Cortex of kidney (tissue), 1 donor: ENCODE measurements at places on chromosomes 7 and 10.

- no peak for DNase-seq
Observed at GRCh38 chr10:132166216-132166950, 20.4 kb upstream of the DPYSL4 start.

DNA sequence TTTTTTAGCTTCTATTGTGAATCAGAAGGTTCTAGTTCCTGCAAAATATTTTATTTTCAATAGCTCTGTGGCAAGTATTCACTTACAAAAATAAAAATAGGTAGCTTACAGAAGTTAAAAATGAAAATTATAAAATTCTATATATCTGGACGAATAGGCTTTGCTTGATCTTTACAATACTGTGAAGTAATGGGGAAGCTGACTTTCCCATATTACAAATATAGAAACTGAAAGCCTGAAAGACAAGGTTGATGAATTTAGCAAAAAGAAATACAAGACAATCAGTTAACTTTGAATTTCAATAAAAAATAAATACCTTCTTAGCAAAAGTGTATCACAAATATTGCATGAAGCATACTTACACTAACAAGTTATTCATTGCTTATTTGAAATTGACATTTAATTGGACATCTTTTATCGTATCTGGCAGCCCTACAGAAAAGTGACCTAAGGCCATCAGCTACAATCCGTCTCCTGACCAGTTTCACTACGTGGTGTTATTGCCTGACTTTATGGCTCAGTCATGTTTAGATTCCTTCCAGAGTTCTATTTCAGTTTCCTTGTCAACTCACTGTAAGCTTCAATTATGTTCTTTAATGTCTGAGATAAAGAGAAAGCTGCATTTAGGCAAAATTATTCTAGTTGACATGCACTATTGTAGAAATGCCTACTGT, 310.5 kb upstream of the HGF start:
- DNase-seq: no peak

DNA sequence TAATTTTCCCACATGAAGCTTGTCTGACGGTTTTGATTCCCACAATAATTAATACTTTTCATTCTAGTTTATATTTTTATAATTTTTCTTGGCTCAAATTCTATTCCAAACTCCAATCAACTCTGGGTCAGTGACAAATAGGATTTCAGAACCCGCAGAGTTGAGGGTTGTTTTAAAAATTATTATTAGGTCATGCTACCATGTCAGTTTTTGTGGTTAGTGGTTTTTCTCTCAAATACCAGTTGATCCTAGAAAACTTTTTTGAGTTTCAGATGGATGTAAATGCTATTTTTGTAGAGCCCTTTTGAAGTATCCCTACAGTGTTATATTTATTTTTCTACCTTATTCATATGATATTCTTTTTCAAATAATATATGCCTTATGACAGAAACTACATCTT, 237.4 kb downstream of the SEMA3D start:
- no peak for DNase-seq

- no peak for DNase-seq
Observed at GRCh38 chr10:118266098-118266748, 75.9 kb downstream of the FAM204A start.

DNA sequence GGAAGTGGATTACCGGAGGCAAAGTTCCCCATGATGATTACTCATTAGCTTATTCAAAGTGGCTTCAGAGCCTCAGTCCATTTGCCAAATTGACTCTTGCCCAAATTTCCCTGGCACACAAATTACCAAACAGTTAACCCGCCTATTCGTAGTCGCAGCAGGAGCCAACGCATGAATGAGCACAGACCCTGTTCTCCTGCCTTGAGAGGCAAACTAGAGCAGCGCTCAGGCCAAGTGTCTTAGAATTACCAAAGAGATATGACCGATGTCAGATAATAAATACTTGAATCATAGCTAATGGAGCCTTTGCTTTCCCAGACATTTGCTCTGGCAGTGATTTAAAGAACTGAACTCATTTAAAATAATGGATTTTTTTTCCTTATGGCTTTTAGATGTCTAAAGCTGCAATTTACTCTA, 64.9 kb downstream of the CTTNBP2 start:
- DNase-seq: no peak

DNA sequence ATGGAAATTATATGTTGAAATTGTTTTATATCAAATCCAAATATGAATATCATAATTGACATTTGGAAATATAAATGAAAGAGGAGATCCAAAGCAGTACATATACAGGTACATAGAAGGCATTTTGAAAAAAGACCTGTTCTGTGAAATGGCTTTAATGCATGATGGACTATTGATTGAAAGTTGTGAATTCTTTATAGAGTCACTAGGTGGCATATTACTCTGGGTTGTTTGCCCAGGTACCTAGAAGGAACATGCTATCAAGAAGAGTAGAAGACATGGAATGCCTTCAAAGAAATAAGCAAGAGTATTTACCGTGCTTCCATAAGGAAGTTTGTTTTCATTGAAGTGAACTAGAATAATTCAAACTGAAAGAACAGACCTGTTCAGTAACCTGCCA, 160.0 kb upstream of the ANK3 start:
- no peak for DNase-seq

DNA sequence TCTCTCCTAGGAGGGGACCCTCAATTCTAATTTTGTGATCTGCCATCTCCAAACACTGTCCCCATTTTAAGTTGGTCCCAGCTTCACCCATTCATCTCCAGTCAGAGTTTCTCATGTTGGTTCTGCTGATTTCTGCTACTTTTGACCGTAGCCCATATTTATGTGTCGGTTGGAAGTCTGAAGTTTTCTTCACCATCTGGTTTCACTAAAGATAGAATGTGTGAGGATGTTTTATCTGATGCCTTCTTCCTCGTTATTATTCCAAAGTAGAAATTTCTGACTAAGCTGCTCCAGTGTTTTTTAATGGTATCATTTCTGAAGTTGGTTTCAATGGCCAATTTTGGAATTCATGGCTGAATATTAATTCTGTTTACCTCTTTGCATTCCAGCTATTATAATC, 21.3 kb upstream of the IFIT2 start:
- DNase-seq: no peak

- DNase-seq: no peak
Observed at GRCh38 chr10:79056361-79056735, 12.4 kb upstream of the ZMIZ1 start.

GRCh38 chr10:25297466-25297865, 122.7 kb downstream of the GPR158 start:
- DNase-seq: no peak

- DNase-seq: no peak
Observed at GRCh38 chr7:101731502-101732084, 85.8 kb upstream of the CUX1 start.

GRCh38 chr7:157555313-157555712, 218.5 kb downstream of the DNAJB6 start:
- no peak for DNase-seq

GRCh38 chr10:127080317-127080716, 116.1 kb downstream of the INSYN2A start:
- DNase-seq: no peak

DNA sequence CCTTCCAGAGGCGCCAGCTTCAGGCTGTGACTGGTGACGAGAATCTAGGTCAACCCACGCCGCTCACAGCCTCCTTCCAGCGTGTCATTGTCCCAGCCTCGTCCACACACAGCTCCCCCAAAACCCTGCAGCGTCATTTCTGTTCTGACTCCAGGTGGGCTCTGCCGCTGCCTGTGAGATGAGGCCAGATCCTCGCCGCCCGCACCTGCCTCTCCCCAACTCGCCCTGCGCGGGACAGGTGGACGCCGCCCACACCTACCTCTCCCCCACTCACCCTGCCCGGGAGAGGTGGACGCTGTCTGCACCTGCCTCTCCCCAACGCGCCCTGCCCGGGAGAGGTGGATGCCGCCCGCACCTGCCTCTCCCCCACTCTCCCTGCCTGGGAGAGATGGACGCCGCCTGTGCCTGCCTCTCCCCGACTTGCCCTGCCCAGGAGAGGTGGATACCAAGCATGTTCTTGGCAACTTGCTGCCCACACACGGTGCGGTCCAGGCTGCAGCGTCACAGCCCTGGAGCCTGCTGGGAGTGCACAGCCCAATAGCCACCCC, 32.0 kb upstream of the CFAP46 start:
- no peak for DNase-seq

- DNase-seq: no peak
Observed at GRCh38 chr10:92880233-92880861, 32.0 kb downstream of the EXOC6 start.

DNA sequence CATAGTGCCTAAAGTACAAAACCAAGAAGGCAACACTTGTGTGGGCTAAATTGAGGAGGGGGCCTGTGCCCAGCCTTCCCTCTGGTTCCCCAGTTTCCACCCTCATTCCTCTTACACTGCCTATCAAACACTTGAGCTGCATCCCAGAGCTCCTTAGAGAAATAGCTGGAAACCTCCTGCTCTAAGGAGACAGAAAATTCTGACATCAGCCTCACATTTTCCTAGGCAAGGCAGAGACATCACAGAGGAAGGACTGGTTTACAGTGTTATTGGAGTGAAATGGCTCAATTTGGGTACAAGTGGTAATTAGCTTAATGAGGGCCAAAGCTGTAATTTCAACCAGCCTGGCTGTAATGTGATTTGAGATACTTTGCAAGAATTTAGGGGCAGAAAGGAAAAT, 192.3 kb upstream of the AOAH start:
- no peak for DNase-seq

GRCh38 chr10:124184208-124184830, 90.9 kb upstream of the CHST15 start:
- DNase-seq: no peak

- no peak for DNase-seq
Observed at GRCh38 chr10:68109331-68109730, at the start of gene MYPN. MYPN (plus strand) TSS chr10:68109488; CDS start chr10:68121439, 11,951 bp downstream.

DNA sequence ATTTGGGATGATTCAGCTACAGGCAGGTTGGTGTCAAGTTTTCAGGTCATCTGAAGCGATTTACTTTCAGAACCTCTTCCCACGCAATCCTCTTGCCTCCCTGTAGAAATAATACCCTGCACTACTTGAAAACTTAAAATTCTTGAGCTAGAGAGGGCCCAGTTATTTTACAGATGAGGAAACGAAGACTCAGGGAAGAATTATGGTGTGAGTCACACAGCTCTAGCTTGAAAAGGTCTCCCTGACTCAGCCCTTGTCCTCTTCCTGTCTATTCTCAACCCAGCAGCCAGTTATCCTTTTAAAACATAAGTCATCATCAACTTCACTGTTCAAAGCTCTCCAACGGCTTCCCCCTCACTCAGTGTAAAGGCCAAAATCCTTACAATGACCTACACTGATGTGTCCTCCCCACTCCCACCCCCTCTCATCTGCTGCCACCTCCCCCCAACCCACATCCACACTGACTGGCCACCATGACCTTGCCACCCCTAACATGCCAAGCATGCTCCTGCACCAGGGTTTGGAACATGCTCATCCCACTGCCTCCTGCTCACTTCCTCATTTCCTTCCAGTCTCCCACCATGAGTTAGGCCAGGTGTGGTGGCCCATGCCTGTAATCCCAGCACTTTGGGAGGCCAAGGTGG, 3.4 kb downstream of the DNMBP start:
- no peak for DNase-seq

- DNase-seq: no peak
Observed at GRCh38 chr7:84354866-84355265, 160.3 kb upstream of the SEMA3A start.
